ENCODE measurements at places on chromosomes 3 and 15. TPM values are rescaled to one million over a fixed set of nuclear protein-coding genes. Genes with fewer than 3 reads are reported as not detected.
A peak's percentile ranks its signal among the peaks of the same experiment; 100 is the strongest.

DNA sequence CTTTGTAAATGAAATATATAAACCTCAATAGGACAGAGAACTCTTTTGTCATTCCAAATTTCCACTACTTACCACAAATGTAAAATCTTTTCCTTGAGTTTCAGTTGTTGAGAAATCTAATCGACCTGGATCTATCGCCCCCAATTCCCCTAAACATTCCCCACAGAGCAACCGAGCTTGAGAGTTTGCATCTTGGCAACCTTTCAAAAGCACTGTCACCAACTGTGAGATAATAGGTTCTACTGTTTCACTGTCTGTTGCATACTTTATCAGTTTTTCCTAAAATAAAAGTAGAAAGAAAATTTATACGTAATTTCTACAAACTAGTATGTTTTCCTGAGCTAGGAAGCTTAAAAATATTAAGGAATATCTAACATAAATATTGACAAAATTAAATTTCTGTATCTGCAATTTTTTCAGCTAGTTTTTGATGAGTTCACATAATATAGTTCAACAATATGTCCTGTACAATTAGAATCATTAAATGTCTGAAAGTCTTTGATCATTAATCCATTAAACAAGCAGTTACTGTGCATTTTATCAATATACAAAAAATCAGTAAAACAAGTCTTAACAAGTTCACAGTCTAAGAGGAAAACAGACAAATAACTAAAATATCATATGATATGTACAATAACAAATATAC lies 54.5 kb downstream of the ATR start:
- DNase-seq, result peak; percentile 26

GRCh38 chr15:76791511-76791910 lies 113.6 kb downstream of the SCAPER start:
- peak; percentile 7 for DNase-seq

GRCh38 chr15:101580431-101580830 lies 71.8 kb downstream of the TM2D3 start:
- DNase-seq, result no peak

DNA sequence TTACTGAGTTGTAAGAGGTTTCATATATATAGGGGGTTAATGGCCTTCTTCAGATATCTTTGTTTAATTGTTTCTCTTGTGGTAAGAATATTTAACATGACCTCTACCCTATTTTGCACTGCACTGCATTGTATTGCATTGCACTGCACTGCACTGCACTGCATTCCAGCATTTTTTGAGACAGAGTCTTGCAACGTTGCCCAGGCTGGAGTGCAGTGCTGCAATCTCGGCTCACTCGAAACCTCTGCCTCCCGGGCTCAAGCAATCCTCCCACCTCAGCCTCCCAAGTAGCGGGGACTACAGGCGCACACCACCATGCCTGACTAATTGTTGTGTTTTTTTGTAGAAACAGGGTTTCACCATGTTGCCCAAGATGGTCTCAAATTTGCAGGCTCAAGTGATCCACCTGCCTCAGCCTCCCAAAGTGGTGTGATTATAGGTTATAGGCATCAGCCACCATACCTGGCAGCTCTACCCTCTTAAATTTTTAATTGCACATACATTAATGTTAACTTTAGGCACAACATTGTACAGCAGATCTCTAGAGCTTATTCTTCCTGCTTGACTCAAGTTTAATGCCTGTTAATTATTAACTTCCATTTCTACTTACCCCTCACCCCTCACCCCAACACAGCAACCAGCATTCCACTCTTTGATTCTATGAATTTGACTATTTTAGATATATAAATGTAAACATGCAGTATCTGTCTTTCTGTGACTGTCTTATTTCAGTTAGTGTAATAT lies 38.4 kb downstream of the NEDD4 start:
- no peak for DNase-seq

- DNase-seq, result no peak
Observed at GRCh38 chr15:29233566-29233965, 36.1 kb downstream of the NSMCE3 start.

DNA sequence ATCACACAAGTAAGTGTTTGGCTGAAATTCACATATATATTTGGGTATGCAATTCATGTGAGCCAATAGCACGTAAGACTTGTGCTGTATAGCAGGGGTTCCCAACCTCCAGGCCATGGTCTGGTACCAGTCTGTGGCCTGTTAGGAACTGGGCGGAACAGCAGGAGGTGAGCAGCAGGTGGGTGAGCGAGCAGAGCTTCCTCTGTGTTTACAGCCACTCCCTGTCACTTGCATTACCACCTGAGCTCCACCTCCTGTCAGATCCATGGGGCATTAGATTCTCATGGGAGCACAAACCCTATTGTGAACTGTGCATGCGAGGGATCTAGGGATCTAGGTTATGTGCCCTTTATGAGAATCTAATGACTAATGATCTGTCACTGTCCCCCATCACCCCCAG lies 59.7 kb downstream of the MAP3K13 start:
- DNase-seq, result no peak

The CAND2 gene
- polyA plus RNA-seq, result 10.3 TPM

The TRH gene
- polyA plus RNA-seq, result 13.8 TPM

Data from brain (organoid and tissue), 16 donors.